SHP77 treated with DMSO at 0.1 percent for 48 hours (cell line): ENCODE measurements at places on chromosomes 7 and 10.

DNA sequence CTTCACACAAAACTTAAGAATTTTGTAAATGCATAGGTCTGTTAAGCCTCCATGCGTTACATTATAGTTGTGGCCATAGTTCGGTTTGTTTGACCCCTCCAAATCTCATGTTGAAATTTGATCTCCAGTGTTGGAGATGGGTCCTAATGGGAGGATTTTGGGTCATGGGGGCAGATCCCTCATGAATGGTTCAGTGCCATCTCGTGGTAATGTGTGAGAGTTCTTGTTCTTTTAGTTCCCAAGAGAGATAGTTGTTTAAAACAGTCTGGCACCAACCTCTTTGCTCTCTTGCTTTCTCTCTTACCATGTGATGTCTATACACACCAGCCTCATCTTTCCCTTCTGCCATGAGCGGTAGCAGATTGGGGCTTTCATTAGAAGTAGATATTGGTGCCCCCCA is 264.3 kb downstream of the TCF7L2 start:
- no peak for DNase-seq

GRCh38 chr10:110737886-110738634 is 93.9 kb downstream of the RBM20 start:
- no peak for DNase-seq

DNA sequence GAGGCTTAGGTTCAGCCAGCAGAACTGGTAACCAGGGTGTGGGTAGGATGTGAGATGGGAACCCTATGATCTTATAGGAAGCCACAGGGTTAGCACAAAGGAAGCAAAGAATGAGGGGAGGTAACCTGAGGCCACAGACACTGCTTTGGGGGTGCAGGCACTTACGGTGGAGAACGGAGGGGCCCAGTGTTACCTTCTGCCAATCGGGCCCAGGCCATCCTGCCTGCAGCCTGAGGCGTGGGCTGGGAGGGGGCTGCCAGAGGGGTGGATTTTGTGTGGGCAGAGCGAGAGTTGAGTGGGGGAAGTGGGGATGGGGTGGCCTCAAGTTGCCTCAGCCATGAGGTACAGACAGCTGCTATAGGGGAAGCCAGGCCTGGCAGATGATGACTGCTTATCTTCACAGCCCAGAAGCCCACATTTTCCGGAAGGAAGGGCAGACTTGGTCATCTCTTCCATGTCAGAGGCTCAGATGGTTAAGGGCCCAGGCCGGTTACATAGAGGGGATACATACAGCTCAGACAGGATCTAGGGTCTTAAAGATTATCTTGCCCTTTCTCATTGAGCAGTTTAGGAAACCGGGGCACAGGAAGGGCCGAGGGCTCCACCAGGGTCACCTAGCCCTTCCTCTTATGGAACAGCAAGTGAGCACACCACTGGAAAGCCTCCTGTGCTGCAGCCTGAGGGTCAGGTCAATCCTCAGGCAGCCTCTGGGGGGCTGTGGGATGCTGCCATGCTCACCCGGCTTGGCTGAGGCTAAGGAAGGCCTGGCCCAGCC is 24.4 kb upstream of the VSIR start:
- no peak for DNase-seq

DNA sequence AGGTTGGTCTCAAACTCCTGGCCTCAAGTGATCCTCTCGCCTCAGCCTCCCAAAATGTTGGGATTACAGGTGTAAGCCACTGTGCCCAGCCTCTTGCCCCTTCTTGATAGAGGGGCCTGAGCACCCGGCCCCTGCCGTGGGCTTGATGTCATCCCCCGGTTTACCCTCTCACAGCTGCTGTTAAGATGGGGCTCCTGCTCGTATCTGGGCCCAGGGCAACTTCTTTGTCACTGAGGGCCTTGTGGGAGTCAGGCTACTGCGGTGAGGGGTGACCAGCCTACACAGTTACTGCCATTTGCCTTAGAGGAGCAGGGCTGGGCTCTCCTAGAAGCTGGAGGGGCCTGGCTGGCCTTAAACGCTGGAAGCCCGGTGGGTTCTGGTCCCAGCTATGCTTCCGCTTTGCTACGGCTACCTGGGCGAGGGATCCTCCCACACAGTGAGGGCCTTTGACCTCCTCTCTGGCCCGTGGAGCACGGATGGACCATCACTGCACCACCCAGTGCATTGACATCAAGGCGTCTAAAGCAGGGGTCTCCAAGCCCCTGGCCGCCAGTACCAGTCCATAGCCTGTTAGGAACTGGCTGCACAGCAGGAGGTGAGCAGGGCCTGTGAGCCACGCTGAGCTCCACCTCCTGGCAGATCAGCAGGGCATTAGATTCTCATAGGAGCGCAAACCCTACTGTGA is 1.1 kb upstream of the TMEM130 start:
- no peak for DNase-seq

- DNase-seq: no peak
These were observed 30.0 kb downstream of the SLC26A4 start for GRCh38 chr7:107690611-107691010.

DNA sequence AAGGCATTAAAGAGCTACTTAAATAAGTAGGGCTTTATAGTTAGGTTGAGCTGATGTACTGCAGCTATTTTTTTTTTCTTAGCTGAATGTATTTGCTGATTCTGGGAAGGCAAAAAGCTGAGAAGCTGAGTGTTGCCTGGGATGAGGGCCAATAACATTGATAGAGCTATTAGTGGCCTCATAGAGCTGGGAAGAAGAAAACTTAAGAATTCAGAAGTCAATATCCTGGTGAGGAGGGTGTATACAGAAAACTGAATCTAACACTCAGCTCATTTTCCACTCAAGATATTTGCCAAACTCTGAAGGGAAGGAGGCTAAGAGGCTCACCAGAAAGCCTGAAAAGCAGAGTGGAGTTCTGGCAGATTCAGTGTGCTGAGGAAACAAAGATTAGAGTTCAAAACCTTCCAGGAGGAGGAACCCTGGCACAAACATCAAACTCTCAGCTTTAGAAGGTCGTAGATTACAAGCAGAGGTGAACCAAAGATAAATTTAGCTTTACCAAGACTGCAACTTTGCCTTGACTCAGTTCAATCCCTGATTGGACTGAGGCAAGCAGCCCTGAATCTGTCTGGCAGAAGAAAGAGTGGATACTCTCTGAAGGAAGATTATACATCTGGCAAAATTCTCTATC is 11.3 kb downstream of the PPP1R3C start:
- DNase-seq: no peak

DNA sequence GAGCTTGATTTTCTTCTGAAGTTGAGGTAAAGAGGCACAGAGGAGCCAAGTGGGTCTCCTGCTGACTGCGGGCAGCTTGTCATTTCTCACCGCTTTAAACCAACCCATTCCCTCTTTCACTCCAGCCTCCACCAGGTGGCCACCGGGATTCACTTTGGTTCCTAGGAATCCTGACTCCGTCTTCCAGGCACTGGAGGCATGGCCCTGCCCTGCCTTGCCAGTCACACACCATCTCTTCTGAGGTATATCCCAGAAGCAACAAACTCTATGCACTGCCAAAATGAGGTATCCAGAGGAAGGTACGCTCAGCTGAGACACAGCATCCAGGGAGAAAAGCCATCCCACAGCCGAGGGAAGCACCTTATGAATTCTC is 280.8 kb downstream of the TNS3 start:
- no peak for DNase-seq

DNA sequence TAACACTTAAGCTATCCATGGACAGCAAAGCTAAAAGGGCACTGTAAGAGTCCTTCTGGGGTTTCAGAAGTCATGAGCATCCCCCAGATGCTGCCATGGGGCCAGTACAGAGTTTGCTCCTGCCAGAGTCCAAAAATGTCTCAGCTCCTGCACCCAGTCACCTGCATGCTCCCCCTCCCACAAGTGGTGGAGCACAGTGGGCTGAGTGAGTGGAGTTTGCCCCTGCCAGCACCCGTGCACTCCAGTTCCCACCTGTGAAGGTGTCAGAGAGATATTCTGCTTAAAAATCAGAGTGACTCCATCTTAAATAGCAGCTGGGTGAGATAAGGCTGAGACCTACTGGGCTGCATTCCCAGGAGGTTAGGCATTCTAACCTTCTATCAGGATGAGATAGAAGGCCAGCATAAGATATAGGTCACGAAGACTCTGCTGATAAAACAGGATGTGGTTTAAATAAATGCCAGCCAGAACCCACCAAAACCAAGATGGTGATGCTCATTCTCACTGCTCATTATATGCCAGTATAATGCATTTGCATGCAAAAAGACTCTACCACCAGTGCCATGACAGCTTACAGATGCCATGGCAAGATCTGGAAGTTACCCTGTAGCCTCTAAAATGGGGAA is 140.1 kb upstream of the ZNF92 start:
- DNase-seq: no peak

DNA sequence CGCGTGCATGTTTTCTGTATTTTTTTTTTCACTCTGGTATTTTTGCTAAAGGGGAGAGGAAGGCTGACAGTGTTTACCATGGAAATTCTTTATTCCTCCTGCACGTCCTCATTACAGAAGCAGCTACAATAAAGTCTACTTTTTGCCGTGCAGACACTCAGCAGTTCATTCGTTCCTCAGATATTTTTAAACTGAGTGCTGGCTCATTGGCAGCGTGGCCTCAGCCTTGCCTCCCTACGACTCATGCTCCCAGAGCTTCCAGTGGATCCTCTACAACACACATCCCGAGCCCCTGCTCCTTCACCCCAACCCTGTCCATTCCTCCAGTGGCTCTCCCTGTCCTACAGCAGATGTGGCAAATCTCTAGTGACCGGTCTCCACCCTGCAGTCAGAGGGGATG is 239.2 kb upstream of the ZMIZ1 start:
- no peak for DNase-seq

- DNase-seq: no peak
These were observed 169.0 kb downstream of the MAD1L1 start for GRCh38 chr7:2063563-2064260.

- no peak for DNase-seq
These were observed 269.2 kb downstream of the NRG3 start for GRCh38 chr10:82144153-82144552.
